ENCODE measurements at places on chromosomes 7 and 10.

GRCh38 chr10:125343118-125343925 is 183.0 kb upstream of the CTBP2 start:
- DNase-seq = no peak

DNA sequence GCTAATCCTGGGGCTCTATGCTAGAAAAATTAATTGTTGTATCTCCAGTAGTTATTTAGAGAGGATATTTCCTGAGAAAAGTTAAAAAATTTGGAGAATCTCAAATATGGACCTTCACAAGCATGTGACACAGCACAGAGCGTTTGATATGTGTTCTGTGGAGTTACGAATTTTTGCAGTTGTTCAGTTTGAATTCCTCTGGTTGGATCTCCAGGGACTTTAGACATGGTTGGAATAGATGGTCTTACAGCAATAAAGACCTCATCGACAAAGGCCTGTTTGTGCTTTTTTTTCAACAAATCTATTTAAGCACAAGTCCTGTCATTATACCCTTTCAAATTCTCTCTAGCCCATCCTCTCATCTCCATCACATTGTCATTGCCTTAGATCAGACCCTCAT is 138.0 kb downstream of the TES start:
- DNase-seq = no peak

DNA sequence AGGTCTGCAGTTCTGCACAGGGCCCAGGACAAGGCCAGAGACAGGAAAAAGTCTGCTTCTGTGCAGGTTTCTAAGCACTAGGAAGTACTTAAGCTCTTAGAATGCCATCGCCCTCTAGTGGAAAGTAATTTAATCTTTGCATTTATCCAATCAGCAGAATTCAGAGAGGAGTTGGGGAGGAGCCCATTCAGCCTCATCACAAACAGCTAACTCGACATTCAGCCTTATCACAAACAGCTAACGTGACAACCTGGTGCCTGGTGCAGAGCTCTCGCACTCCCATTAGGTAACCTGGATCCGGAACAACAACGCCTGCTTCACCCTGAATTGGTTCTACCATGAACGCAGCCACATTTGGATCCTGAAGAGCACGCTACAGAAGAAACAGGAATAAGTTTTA is 15.2 kb downstream of the OAT start:
- no peak for DNase-seq

DNA sequence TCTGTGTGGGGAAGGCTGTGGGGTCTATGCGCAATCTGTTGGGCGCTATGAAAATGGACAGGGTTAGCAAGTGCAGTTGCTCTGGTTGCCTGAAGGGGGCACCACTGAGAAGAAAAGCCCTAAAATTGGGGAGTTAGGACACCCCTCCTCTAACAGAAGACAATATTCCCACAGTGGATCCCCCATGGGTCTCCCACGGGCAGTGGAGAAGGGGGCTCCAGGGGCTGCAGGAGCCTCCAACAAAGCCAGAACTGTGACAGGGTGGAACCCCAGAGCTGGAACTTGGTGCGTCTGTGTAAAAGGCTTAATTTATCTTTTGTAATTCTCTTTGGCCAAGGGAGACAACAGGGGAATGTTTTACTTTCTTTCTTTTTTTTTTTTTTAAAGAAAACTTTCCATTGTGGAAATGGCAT is 12.5 kb upstream of the COL13A1 start:
- no peak for DNase-seq

- DNase-seq = no peak
Measured at GRCh38 chr7:74371381-74372341, 82.0 kb upstream of the GTF2IRD1 start.

DNA sequence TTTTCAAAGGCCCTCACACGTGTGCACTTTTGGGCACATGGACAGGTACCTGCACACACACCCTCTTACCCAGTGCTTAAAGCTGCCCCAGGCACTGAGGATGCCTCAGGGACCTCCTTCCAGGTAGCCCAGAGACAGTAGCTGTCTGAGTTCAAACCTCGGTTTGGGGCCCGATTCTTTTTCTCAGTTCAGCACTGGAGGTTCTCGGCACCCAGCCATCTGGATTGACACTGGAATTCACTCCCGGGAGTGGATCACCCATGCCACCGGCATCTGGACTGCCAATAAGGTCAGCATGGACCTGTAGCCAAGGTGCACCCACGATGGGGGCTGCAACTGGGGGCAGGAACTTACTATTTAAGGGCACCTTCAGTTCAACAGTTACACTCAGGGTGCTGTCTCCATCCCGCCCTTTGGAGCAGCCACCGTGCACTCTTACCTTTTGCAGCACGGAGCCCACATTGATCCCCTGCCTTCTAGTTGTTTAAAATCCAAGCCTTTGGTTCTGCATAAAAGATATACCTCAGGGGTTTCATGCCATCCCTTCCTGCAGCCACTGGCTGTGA is 17.7 kb downstream of the CPA5 start:
- DNase-seq = no peak
